ENCODE measurements at places on chromosomes 12 and 14.

DNA sequence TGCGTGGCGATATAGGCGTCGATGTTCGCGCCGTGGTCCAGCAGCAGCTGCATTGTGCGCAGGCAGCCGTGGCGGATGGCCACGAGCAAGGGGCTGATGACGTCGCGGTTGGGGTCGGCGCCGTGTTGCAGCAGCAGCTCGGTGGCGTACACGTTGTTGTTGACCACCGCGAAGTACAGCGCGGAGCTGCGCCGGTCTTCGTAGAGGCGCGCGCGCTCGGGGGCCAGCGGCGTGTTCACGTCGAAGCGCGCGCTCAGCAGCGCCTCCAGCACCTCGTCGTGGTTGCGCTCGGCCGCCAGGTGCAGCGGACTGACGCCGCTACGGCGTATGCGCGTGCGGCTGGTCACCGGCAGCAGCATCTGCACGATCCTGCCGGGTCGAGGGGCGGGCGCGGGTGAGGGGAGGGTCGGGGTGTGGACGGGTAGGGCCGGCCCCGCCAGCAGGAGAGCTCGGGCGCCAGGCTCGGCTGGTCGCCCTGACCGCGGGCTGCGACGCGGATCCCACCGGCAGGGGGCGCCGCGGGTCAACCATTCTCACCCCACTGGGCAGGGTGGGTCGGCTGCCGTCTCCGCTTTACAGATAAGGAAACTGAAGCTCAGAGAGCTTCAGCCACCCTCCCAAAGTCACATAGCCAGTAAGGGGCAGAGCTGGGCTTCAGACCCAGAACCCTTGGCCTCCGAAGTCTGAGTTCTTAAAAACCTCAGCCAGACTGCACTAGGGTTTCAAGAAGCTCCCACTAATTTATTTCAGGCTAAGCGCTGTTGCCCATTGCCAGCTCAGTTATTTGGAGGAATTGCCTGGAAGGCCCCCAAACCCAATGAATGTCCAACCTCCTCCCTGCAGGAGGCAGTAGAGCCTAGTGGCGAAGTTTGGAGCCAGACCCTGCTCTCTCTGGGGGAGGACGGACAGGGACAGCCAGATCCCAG is 12.4 kb downstream of the FAM181A start:
- DNase-seq, result no peak

- DNase-seq, result no peak
Measured at GRCh38 chr14:57970594-57970993, 104.7 kb upstream of the SLC35F4 start.

DNA sequence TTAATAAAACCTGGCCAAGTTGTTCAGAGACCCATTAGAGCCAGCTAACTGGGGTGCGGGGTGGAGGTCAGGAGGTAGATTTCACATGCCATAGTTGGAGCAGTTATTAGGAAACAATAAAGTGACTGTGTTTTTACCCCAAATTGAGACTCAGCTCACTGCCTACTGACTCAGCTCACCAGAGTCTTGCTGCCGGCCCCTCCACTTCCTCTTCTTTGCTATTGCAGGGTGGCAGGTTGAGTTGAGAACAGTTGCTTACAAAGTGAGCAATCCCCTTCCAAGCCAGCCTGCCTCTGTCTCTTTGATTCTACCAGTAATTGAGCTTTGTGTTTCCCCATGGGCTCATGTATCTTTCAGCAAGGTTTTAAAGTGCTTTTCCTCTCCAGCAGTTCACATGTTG is 12.9 kb downstream of the ST8SIA1 start:
- DNase-seq, result no peak

GRCh38 chr12:28415755-28416154 is 225.5 kb downstream of the CCDC91 start:
- DNase-seq, result peak; percentile 0

DNA sequence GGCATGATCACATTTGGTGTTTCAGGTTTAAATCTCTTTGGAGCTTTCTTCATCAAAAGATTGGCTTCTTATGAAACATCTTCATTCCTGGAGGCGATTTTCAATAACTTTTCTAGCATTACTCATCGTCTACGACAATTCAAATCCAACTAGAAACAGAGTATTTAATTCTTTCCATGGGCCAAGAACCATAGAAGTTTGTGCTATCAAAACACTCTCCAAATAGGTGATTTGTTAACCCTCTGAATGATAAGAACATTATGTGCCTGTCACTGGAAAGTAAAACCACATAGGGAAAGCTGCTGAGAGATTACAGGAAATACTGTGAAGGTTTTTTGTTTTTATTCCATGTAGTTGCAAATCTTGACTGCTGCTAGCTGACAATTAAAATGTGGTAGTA is 6.9 kb upstream of the DCN start:
- no peak for DNase-seq

GRCh38 chr14:70685474-70686197 is 43.9 kb downstream of the TTC9 start:
- DNase-seq, result no peak

All from epithelial cell of prostate (primary cell).